ENCODE measurements at places on chromosomes 4 and X. TPM values are rescaled to one million over a fixed set of nuclear protein-coding genes. Genes with fewer than 3 reads are reported as not detected.

DNA sequence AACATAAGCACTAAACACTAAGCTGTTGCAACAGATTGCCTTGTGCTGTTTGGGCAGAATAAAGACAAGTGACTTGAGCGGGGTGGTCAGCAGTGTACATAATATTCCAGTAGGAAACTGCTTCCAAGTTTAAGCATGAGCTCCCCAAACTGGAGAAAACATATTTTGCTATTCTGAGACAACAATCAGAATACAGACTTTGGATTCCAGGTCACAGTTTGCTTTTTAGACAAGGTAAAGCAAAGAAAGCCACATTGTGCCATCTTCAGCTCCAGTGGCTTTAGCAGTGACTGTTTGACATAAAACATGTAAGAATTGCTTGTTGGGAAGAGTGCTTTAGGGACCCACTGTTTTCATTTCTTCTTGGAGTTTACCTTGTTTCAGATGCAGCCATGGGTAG, 136.0 kb downstream of the FNIP2 start:
- H3K36me3 ChIP-seq: no peaks in the 10 kb centered on the region
- DNase-seq: no peak
- no peak overlapping the region for H3K4me3 ChIP-seq
- H3K27ac ChIP-seq: no peak overlapping the region

DNA sequence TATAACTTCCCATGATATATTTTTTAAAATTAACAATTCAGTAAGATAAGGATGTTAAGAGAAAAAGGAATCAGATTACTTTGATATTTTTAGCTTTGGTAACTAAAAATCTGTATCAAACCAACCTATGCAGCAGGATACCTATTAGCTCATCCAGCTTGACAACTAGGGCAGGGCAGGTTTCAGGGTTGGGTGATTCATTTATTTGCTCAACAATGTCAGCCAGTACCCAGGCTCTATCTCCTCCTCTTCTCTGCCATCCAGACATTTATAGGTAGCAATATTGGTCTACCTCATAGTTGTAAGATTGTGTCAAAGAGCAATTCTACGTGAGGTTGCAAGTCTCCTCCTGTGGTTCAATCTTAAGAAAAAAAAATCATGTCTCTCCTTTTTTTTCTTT, 421.9 kb downstream of the ANKRD50 start:
- no peak overlapping the region for H3K4me3 ChIP-seq
- DNase-seq: no peak
- H3K4me1 ChIP-seq: no peaks in the 10 kb centered on the region
- H3K27ac ChIP-seq: no peak overlapping the region
- H3K36me3 ChIP-seq: no peaks in the 10 kb centered on the region
- no peaks in the 10 kb centered on the region for H3K27me3 ChIP-seq

DNA sequence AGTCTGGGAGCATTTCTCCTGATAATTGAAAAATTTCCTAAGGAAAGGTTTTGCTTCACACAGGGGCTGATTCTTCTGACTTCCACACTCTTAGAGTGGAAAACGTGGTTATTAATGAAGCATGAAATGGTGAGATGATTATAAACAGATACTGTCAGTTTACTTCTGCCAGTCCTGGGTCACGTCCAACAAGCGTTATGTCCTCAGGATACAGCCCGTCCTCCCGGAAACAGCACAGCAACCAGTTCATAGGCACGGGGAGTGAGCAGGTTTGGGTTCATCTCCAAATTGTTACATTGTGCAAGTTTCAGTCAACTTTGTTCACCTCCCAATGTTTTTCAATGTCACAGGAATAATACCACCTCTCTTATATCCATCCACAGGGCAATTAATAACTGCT, 98.8 kb downstream of the NPNT start:
- no peak for DNase-seq
- no peak overlapping the region for H3K27ac ChIP-seq
- H3K36me3 ChIP-seq: no peaks in the 10 kb centered on the region
- H3K27me3 ChIP-seq: no peaks in the 10 kb centered on the region
- no peak overlapping the region for H3K4me3 ChIP-seq

DNA sequence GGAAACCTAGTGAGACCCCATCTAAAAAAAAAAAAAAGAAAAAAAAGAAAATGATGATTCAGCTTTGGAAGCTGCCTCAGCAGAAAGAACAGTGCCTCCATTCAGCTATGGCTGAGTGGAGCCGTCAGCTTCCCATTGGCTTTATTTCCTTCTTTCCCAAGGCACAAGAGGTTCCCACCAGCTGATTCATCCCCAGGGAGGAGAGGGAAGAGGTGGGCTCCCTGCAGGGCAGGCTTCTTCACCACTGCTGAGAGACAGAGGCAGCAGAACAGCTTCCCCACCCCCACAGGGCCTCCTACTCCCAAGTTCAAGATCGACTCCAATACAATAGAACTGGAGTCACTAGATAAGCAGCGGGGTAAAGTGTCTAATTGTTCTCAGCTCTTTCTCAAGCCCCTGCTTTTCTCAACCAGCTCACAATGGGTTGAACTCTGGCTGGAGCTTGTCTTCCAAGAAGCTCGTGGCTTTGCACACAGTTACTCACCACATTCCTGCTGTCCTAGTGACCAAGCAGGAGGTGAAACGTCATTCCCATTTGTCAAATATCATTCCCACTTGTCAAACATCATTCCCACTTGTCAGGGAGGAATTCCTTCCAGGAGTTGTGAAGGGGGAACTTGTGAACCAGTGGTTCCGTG, 47.8 kb downstream of the FHDC1 start:
- no peak overlapping the region for H3K4me3 ChIP-seq
- no peaks in the 10 kb centered on the region for H3K27me3 ChIP-seq
- no peak for DNase-seq
- no peaks in the 10 kb centered on the region for H3K36me3 ChIP-seq
- H3K27ac ChIP-seq: no peak overlapping the region
- peaks cover 24% of the 10 kb centered on the region for H3K4me1 ChIP-seq

DNA sequence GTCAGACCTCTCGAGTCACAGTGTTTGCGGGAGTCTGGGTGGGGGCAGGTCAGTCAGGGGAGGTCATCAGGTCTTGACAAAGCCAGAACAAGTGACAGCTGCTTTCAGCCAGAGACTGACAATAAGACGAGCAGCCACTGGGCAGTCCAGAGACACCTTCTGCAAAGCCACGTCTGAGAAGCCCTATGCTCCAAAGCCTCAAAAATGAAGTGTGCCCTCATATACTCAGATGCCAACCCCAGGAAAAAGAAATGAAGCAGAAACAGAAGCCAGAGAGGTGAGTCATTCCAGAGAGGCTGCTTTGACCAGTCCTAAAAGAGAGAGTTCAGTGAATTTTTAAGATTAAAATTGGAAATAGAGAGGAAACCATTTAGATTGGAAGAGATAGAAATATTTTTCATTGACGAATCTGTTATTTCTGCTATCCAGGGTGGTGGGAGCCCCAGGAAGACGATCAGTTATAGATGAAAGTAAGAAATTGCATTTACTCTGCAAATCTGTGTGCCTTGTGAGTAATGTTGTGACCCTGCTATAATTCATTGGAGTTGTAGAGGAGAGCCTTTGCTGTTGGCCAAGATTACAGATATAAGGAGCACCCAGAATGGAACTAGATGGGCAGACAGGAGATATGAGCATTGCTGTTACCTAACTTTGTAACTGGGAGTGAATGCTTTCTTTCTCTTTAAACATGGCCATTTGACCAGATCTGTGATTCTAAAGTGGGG, 77.9 kb downstream of the LRRC66 start:
- H3K27ac ChIP-seq: no peak overlapping the region
- no peaks in the 10 kb centered on the region for H3K27me3 ChIP-seq
- no peak overlapping the region for H3K4me3 ChIP-seq
- no peak for DNase-seq

DNA sequence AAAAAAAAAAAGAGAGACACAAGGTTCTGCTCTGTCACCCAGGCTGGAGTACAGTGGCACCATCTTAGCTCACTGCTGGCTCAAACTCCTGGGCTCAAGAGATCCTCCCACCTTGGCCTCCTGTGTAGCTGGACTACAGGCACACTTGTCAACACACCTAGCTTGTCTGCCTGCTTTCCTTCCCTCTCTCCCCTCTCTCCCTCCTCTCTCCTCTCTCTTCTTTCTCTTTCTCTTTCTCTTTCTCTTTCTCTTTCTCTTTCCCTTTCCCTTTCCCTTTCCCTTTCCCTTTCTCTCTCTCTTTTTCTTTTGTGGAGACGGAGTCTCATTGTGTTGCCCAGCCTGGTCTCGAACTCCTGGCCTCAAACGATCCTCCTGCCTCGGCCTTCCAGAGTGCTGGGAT, 132.1 kb downstream of the DIPK2B start:
- H3K27ac ChIP-seq: no peak overlapping the region
- DNase-seq: no peak
- H3K27me3 ChIP-seq: no peaks in the 10 kb centered on the region
- H3K36me3 ChIP-seq: no peaks in the 10 kb centered on the region

NLRP2B gene
- total RNA-seq: not detected

DUSP9 gene
- 0.21 TPM for total RNA-seq

CFAP99 gene
- total RNA-seq: not detected

DGKK gene
- 0.19 TPM for total RNA-seq

MAGEB10 gene
- total RNA-seq: not detected

Measured in neural progenitor cell (in vitro differentiated cells).